ENCODE measurements at places on chromosomes 4 and X. TPM values are rescaled to one million over a fixed set of nuclear protein-coding genes. Genes with fewer than 3 reads are reported as not detected.

The SAT1 gene
- total RNA-seq, result 426 TPM

- no peak for DNase-seq
- no peaks in the 10 kb centered on the region for H3K27me3 ChIP-seq
- no peaks in the 10 kb centered on the region for H3K36me3 ChIP-seq
- no peak overlapping the region for H3K4me3 ChIP-seq
- H3K27ac ChIP-seq, result no peak overlapping the region
Measured at GRCh38 chr4:81922313-81922712, 450.6 kb upstream of the RASGEF1B start.

DNA sequence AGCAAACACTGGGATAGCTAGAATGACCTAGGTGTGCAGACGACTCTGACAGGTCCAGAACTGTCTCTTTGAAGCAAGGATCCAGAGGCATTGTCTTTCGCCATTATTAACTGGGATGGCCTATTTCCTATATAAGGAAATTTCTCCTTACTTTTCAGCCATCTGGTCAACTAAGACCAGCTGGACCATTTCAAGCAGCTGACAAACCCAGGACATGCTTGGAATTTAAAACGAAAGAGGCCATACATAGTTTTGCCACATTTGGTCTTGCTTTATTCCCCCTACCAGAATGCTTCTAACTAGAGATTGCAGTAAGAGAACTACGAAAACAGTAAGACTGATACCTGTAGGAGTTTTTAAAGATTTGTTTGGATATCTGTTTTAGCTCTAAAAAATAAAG is 87.0 kb downstream of the GLRA2 start:
- no peak for DNase-seq
- H3K4me3 ChIP-seq, result no peak overlapping the region
- H3K4me1 ChIP-seq, result peaks cover 11% of the 10 kb centered on the region
- no peaks in the 10 kb centered on the region for H3K27me3 ChIP-seq

The FAM50A gene
- 88.9 TPM for total RNA-seq

DNA sequence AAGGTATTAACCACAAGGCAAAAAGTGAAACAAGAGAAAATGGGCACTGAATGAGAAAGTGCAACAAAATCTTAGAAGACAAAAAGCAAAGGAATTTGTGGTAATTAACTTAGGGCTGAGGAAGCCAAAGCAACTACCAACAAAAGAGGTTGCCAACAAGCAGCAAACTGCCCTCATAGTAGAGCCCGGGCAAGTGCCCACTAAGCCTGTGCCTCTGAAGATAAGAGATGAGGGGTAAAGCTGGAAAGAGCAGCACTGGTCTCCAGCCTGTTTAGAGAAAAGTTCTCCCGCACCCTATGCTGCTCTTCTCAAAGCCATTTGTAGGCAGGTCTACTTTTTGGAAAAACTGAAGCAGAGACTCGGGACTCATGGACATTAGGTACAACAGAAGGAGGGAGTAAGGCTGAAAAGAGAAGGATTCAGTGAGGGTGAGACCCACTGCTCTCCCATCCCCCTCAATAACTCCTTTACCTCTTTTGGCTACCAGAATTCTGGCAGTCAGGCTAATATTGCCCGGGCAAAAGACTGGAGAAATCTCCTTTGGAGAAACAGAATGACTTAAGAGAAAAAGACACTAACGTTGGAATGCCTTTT is 29.6 kb upstream of the KCNE5 start:
- no peaks in the 10 kb centered on the region for H3K4me1 ChIP-seq
- DNase-seq, result no peak
- no peak overlapping the region for H3K27ac ChIP-seq
- H3K27me3 ChIP-seq, result no peaks in the 10 kb centered on the region

The SPANXN4 gene
- not detected for total RNA-seq

The VCX gene
- total RNA-seq, result not detected

GRCh38 chr4:20015636-20016224 is 236.0 kb upstream of the SLIT2 start:
- H3K4me3 ChIP-seq, result no peak overlapping the region
- no peaks in the 10 kb centered on the region for H3K27me3 ChIP-seq

DNA sequence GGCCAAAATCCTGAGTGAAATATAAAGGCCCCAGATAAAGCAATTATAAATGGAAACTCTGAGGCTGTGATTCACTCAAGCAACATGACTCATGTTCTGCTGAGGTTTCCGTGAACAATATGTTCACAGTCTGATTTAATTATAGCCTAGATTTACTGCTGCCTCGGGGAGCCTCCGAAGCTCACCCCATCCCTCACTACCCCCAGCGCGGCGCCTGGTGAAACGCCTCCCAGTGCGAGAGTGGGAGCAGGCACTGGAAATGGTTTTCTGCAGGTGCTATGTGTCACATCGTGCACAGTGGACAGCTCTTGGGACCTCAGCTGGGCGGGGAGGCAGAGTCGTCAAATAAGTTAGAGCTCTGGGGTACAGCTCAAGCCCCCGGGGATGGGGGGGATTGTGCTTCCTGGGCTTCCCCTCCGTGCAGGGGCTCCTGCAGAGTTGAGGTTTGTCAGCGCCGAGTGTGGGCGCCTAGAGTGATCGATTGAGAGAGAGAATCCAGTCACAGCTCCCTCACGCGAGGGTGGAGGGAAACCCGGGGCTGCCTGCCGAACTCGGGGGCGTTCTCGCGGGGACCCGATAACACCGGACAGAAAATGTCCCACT is 110.6 kb downstream of the PHKA2 start:
- H3K27ac ChIP-seq, result no peak overlapping the region
- DNase-seq, result no peak
- peak overlapping the region; percentile 47 for H3K4me3 ChIP-seq
- no peaks in the 10 kb centered on the region for H3K27me3 ChIP-seq
- H3K36me3 ChIP-seq, result peaks cover 4% of the 10 kb centered on the region

GRCh38 chr4:127239902-127240763 is 392.6 kb upstream of the INTU start:
- H3K4me3 ChIP-seq, result no peak overlapping the region
- no peak overlapping the region for H3K27ac ChIP-seq
- no peak for DNase-seq
- H3K27me3 ChIP-seq, result no peaks in the 10 kb centered on the region

- H3K27me3 ChIP-seq, result no peaks in the 10 kb centered on the region
- H3K4me3 ChIP-seq, result no peak overlapping the region
- no peak for DNase-seq
- peaks cover 7% of the 10 kb centered on the region for H3K4me1 ChIP-seq
Measured at GRCh38 chrX:14489437-14489836, 39.9 kb upstream of the GLRA2 start.

GRCh38 chr4:106677213-106677612 is 308.6 kb upstream of the GIMD1 start:
- no peaks in the 10 kb centered on the region for H3K27me3 ChIP-seq
- no peaks in the 10 kb centered on the region for H3K36me3 ChIP-seq
- H3K4me3 ChIP-seq, result no peak overlapping the region
- no peak for DNase-seq
- H3K27ac ChIP-seq, result no peak overlapping the region

DNA sequence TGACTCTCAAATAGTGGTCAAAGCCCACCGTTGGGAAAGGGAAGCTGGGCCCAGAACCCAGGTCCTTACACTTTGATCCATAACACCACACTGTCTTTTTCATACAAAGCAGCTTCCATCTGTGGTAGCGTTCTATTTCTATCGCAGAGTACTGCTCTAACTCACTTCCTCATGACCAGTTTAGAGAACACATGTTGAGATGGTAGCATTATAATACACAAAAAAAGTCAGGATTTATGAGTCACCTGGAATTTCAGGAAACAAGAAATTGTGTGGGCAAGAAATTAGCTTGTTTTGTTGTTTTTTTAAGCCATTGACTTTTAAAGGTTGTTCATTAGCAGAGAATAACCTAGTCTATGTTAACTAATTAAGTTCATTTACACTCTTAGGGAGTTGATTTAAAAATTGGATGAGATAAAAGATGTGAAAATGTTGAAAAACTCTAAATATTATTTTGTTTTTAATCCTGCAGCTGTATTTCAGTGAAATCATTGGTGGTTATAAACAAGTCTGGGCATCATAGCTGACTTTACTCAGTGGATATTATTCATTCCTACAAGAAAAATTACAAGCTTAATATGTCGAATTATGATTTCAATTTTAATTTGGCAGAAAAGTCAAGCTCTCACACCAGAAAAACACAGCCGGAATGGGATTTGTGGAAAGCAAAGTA is 1011.1 kb upstream of the HS3ST1 start:
- H3K27ac ChIP-seq, result no peak overlapping the region
- H3K4me1 ChIP-seq, result no peaks in the 10 kb centered on the region
- no peak for DNase-seq
- H3K4me3 ChIP-seq, result no peak overlapping the region

DNA sequence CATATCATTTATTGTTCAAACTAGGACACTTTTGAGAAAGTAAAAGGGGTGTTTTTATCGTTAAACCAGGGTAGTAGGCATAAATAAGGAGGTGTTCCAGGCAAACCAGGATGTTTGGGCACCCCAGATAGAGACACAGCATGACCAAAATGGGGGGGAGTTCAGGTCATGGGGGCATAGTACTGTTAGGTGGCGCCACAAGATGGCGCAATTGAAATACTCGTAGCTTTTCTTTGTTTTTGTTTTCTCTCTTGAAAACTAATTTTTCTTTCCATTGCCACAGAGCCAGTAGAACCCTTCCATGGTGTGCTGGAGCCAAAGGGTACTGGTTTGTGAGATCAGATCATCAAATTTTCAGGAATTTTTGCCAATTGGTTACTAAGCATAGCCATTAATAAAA is 283.4 kb downstream of the BCOR start:
- no peak overlapping the region for H3K4me3 ChIP-seq
- peaks cover 22% of the 10 kb centered on the region for H3K27me3 ChIP-seq
- peaks cover 11% of the 10 kb centered on the region for H3K4me1 ChIP-seq
- DNase-seq, result peak; percentile 13
- H3K36me3 ChIP-seq, result peaks cover 6% of the 10 kb centered on the region

DNA sequence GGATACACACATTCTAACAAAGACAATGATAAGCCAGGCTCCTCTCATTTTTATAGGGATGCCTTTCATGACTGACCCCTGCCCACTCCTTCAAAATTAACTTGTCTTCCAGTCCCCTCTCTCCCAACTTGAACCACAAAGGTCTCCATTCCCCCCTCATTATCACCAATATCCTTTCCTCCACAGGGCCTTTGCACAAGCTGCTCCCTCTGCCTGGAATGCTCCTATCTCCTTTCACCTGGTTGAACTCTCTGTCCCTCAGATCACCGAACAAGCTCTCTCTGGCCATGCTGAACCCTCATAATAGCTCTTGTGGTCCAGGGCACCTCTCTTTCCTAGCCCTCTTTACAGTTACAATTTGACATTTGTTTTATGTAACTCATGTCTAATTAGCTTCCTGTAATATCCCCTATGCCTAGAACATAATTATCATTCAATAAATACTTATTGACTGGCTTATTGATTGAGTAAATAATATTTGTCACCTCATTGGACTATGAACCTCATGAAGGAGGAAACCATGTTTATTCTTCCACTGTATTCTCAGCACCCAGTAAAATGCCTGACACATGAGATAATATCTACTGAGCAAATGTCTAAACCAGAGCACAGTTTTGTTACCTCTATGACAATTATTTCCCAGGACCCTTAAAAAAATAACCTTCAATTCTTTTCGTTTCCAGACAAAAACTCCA is 266.3 kb upstream of the RASGEF1B start:
- peaks cover 14% of the 10 kb centered on the region for H3K4me1 ChIP-seq
- no peaks in the 10 kb centered on the region for H3K27me3 ChIP-seq
- H3K4me3 ChIP-seq, result no peak overlapping the region
- no peak overlapping the region for H3K27ac ChIP-seq

- H3K4me3 ChIP-seq, result no peak overlapping the region
- H3K27ac ChIP-seq, result peak overlapping the region; percentile 85
- H3K27me3 ChIP-seq, result no peaks in the 10 kb centered on the region
- no peak for DNase-seq
- H3K36me3 ChIP-seq, result peaks cover 26% of the 10 kb centered on the region
Measured at GRCh38 chr4:13704761-13705160, 77.2 kb upstream of the BOD1L1 start.

The STK32B gene
- total RNA-seq, result not detected

- H3K27ac ChIP-seq, result no peak overlapping the region
- no peak for DNase-seq
- H3K36me3 ChIP-seq, result no peaks in the 10 kb centered on the region
- H3K4me1 ChIP-seq, result no peaks in the 10 kb centered on the region
- H3K4me3 ChIP-seq, result no peak overlapping the region
- H3K27me3 ChIP-seq, result peaks cover 11% of the 10 kb centered on the region
Measured at GRCh38 chr4:22739968-22740367, 47.2 kb downstream of the GBA3 start.

GRCh38 chrX:117120700-117121099 is 657.9 kb upstream of the CT83 start:
- H3K4me1 ChIP-seq, result no peaks in the 10 kb centered on the region
- H3K27me3 ChIP-seq, result no peaks in the 10 kb centered on the region
- DNase-seq, result no peak

The MAGEA2 gene
- total RNA-seq, result not detected

- no peaks in the 10 kb centered on the region for H3K36me3 ChIP-seq
- no peak overlapping the region for H3K27ac ChIP-seq
- no peak for DNase-seq
- H3K4me1 ChIP-seq, result no peaks in the 10 kb centered on the region
- H3K27me3 ChIP-seq, result no peaks in the 10 kb centered on the region
Measured at GRCh38 chr4:150533673-150534072, 48.3 kb upstream of the MAB21L2 start.

GRCh38 chrX:30659421-30659820 is 6.2 kb downstream of the GK start:
- H3K36me3 ChIP-seq, result no peaks in the 10 kb centered on the region
- DNase-seq, result no peak
- no peaks in the 10 kb centered on the region for H3K27me3 ChIP-seq
- H3K4me3 ChIP-seq, result no peak overlapping the region
- H3K27ac ChIP-seq, result peak overlapping the region; percentile 69

DNA sequence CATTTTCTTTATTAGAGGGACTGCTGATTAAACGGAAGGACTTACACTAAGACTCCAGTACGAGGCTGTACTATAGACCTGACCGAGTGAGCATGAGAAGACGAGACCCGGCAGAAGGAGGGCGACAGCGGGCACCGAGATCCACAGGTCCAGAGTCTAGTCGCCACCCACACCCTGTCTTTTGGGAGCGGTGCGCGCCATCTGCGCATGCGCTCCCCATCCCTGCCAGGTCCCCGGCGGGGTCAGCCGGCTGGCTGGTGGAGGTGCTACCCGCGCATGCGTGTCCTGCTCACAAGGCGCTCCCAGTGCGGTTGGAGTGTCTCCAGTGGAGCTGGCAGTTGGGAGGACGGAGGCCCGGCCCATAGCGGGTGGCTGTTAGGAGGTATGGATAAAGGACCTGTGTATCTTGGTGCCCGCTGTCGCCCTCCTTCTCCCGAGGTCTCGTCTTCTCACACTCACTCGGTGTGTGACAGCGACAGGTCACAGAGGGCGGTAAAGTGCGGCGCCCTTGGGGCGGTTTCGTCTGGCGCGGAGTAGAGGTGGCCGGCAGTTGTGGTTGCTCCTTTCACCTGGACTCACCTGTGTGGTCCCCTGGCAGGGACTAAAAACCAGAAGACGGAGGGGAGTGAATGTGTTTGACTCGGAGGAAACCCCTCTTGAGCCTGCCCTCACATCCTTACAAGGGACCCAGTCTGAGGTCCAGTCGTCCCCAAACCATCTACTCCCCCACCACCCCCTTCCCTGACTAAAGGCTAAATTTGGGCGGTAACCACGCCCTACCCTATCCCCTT is 7.6 kb upstream of the HSD17B10 start:
- H3K27me3 ChIP-seq, result peaks cover 18% of the 10 kb centered on the region
- H3K4me1 ChIP-seq, result peaks cover 9% of the 10 kb centered on the region
- peaks cover 19% of the 10 kb centered on the region for H3K36me3 ChIP-seq
- peak overlapping the region; percentile 70 for H3K4me3 ChIP-seq
